ENCODE measurements at places on chromosomes 2 and 18.

GRCh38 chr2:18871430-18871829, 282.1 kb upstream of the NT5C1B start:
- no peak for DNase-seq

GRCh38 chr18:59498506-59499086, 139.5 kb upstream of the LMAN1 start:
- no peak for DNase-seq

DNA sequence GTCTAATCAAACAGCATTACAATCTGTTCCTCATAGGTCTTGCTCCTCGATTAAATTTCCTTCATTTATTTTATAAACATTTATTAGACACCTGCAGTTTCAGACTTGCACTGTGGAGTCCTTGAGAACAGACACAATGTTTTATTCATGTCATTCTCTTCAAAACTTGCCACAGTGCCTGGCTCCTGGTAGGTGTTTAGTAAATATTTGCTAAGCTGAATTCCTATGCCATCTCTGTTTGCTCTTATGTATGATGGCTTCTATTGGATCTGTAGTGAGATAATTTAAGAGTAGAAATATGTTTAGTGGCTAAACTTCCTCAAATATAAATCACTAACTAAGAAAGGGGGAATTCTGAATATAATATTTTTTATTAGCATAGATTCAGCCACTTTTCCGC, 61.4 kb downstream of the LRATD1 start:
- no peak for DNase-seq

DNA sequence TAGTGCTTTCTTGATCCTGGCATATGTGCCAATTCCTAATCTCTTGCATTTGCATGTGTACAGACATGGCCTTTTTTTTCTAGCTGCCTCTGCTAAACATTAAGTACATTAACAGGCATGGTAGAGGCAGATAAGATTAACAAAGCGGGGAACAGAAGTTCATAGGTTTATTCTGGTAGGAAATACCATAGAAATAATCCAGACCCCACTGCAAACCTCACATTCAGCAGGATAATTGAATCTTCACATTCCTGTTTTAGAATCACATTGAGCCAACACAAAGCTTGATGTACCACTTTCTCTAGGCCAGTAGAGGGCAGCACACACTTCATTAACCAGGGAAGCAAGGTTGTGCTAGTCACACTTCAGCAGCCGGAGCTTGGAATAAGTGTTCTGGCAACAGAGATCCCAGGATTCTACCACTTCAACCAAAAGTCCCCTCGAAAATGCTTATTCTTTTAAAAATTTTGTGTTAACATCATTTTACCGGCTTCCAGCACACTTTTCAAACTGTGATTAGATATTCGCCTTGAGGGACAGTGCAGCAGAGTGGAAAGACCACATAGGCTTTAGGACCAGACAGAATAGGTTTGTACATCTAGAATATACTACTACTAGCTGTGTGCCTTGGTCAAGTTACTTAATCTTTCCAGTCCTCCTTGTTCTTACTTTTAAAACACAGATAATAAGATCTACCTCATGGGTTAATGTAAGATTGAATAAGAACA, 420.2 kb upstream of the CHST9 start:
- peak; percentile 62 for DNase-seq

DNA sequence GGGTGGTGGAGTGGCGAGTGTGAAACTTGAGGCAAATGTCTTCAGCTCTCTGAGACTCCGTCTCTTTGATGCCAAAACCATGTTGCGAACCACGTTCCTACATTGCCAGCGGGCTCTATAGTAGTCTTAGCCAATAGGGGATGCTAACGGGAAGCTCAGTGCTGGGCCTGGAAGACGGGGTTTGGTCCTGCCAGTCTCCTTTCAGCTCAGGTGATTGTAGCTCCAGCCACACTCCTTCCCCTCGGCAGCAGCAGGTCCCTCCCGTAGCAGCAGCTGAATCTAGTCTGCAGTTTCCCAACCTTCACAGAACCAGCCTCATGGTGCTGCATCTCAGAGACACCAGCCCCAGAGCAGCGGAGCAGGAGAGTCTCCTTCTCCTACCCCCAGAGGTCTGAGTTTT, 109.7 kb downstream of the TFCP2L1 start:
- no peak for DNase-seq

DNA sequence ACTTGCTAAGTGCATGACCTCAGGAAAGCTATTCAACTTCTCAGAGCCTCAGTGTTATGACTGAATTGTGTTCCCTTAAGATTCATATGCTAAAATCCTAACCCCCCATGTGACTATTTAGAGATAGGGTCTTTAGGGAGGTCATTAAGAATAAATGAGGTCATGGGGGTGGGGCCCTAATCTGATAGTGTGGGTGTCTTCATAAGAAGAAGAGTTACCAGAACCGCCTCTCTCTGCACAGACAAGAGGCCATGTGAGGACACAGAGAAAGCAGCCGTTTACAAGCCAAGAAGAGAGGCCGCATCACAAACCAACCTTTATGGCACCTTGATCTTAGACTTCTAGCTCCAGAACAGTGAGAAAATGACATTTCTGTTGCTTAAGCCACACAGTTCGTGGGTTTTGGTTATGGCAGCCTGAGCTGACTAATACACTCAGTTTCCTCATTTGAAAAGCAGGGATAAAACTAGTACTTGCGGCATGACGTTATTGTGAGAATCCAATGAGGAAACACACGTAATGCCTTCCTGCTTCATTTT, 9.9 kb downstream of the SH2D6 start:
- no peak for DNase-seq

- no peak for DNase-seq
Measured at GRCh38 chr2:66865161-66865560, 430.2 kb downstream of the MEIS1 start.

DNA sequence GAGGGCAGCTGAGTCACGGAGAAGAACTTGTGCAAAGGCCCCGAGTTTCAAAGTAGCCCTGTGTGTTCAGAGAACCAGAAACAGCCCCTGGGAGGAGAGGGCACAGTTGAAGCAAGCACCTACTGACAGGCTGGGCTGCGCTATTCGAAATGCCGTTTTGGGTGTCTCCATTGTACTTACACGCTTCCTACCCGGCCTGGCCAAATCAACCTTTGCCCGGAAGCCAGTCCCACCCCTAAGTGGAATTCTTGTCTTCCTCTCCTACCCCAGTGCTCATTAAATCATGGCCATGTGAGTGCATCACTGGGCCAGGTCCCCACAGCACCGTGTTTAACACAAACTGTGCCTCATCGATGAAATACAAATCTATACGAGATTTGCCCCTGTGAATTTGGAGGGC, 6.0 kb downstream of the DIPK1C start:
- no peak for DNase-seq

GRCh38 chr2:120929829-120930228, 194.2 kb downstream of the GLI2 start:
- DNase-seq: no peak

DNA sequence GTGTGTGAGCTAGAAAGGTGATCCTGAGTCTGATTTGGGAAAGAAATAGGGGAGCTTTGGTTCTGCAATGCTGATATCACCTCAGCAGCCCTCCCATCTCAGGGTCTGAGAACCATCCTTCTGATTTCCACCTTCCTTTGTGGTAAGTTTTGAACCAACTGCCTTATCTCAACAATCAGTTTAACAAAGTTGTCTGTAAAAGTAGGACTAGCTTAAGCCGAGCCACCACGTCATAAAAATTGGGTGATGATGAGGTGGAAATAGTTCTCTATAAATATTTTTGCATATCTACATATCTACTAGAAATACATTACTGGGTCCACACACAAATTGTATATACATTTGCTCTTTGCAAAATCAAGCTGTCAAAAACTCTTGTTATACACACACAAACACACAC, 1.1 kb downstream of the SULT1C4 start:
- DNase-seq: no peak

DNA sequence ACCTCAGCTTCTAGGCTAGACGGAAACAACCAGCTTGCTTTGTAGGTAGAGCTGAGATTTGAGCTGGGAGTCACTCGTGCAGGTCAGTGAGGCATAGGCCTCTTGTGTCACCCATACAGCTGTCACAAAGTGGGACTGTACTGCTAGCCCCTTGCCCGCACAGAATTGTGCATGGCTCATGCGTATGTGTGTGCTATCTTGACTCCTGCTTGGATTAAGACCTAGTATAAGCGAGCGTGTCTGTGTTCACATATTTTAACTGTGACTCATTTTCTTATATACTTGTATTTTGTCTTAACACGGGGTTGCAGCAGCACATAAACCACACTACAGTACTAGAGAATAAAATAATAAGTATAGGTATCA, 20.1 kb downstream of the CEP68 start:
- no peak for DNase-seq
